GM12892 (cell line): ENCODE measurements at places on chromosomes 2 and 18.

- no peak for DNase-seq
These were observed 1.7 kb downstream of the ALLC start for GRCh38 chr2:3659447-3660432.

GRCh38 chr2:177052471-177052870, 160.1 kb upstream of the HNRNPA3 start:
- DNase-seq: no peak

DNA sequence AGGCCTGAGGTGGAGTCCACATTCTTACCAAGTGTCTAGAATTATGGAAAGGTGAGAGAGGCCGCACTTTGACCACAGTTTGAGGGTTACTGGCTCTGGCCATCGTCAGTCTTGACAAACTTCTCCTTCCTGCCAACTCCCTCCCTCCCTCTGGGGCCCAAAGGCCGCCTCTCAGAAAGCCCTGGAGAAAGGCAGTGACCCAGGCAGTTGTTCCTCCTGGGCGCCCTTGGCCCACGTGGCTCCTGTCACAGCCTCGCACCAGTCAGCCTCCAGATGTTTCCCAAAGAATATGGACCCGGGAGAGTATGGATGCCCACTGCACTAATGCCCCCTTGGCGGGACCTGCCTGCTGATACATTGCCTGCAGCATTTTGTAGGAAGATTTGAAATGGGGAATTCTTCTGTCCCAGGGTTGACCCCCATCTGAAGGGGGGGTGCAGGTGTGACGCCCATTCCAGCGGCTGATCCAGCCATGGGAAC, 61.7 kb downstream of the ASB1 start:
- DNase-seq: no peak

GRCh38 chr2:195489101-195489500, 167.9 kb upstream of the SLC39A10 start:
- no peak for DNase-seq

DNA sequence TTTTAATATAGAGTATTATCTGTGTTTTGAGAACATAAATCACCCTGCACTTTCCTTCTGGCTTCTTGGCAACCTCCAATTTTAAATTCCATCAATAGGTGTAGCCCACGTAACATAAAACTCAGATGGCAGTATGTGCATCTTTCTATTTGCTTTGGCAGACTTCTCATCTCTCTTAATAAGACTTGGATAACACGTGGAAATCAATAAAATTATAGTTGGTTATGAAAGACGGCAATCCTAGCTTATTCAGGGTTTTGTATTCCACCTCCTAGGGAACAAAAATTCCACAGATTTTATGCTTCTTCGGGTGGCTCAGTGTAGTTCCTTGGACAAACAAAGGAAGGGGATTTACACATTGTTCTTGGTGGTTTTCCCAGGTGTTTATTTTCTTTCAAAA, 299.3 kb downstream of the RND3 start:
- DNase-seq: no peak

DNA sequence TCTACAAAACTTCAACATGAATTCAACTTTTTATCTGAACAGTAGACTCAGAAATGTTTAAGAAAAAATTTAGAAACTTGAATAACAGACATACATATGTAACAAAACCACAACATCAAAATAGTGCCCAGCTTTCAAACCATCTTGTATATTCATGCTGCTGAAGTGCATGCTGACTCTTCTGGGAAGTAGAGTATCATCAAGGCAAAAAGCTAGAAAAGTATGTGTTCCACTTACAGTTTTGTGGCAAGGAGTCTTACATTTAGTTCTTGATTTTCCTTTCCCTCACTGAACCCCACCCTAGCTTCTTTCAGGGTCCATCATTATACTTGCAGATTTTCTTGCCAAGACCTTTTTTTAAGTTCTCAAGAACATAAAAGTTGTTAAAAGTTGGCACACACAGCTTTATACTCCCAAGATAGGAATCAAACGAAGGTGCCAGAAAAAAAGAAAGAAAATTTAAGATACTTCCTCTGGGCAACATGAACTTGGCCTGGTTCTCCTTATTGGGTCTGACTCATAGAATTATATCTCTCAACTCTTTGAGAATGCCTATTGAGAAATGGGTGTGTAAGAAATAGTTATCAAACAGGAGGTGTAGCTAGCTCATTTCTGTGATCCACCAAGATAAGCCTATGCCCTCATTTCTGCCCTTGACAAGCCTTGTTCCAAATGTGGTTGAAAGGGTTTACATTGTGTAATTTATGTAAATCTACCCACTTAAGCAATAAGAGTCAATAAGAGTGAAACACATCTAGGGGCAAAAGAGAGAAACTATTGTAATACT, 667.6 kb upstream of the ACVR2A start:
- DNase-seq: no peak

- DNase-seq: no peak
These were observed 45.2 kb upstream of the B3GNT2 start for GRCh38 chr2:62150597-62151305.

DNA sequence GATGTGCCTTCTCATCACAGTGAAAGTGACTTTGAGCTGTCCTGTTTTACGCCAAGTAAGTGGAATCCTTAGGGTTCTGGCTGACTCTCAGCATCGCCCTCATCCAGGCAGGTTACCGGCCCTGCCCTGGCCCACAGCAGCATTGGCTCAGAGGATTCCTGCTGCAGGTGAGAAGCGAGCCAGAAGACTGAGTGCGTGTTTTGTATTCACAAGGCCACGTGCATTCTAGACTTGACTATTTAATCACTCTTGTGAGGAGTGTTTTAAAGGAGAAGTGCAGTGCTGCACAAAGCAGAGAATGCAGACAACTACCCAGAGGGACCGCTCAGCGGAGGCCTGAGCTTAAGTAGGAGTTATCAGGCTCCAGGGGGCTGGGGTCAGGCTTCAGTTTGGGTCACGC, 48.3 kb downstream of the LAMA3 start:
- DNase-seq: no peak

- DNase-seq: no peak
These were observed 16.7 kb downstream of the SS18 start for GRCh38 chr18:26073758-26074157.

GRCh38 chr2:106708209-106708608, 177.8 kb downstream of the ST6GAL2 start:
- no peak for DNase-seq

DNA sequence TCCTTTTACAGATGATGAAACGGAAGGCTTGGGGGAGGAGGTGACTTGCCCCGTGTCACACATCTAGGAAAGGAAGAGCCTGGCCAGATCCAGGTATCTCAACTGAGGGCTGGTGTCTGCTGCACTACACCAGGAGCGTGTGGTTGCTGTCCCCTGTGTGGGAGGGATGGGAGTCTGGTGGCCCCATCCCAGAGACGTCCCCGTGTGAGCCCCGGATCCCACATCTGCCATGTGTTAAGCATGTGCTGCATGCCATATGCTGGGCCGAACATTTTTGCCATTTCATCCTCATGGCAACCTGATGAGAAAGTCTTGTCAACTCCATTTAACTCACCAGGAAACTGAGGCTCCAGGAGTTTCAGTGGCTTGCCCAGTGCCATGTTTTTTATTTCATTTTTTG, 4.2 kb downstream of the GAREM2 start:
- no peak for DNase-seq

DNA sequence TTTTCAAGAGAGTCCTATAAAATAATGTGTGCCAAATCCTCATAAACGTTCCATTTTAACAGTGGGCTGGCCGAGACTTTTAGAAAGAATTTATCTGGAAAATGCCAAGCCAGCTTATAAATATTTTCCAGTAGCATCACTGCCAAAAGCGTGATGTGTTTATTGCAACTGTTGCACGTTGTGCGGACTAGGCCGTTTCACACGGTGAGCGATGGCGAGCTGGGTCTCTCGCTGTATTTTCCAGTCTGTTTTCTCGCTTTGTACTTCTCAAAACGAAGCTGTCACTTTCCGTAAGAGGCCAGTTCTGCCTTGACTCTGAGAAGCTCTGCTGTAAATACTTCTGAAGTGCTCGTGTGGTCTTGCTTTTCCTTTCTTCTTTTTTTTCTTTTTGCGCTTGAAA, 65.0 kb upstream of the ZNF236 start:
- DNase-seq: no peak

GRCh38 chr2:54626884-54627283, 96.6 kb upstream of the EML6 start:
- DNase-seq: no peak

- DNase-seq: no peak
These were observed 146.8 kb downstream of the LNPK start for GRCh38 chr2:175855236-175855635.

DNA sequence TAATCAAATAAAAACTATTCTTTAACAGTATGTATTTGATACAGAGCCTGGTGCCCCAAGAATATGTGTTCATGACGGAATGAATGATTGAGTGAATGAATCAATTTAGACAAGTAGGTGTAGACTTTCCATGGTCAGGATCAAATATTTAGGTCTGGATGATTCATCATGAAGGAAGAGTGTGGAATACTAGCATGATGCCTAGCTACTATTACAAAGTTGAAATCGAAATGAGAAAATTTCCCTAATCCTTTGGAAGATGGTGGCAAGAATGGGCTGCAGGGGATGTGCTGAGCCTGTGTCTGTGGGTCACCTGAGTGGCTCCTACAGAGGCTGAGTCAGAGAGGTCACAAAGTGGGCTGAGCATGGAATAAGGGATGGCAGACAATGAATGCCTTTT, 3.1 kb upstream of the MALT1 start:
- DNase-seq: no peak

- no peak for DNase-seq
These were observed 231.7 kb downstream of the PARD3B start for GRCh38 chr2:204776781-204777559.

DNA sequence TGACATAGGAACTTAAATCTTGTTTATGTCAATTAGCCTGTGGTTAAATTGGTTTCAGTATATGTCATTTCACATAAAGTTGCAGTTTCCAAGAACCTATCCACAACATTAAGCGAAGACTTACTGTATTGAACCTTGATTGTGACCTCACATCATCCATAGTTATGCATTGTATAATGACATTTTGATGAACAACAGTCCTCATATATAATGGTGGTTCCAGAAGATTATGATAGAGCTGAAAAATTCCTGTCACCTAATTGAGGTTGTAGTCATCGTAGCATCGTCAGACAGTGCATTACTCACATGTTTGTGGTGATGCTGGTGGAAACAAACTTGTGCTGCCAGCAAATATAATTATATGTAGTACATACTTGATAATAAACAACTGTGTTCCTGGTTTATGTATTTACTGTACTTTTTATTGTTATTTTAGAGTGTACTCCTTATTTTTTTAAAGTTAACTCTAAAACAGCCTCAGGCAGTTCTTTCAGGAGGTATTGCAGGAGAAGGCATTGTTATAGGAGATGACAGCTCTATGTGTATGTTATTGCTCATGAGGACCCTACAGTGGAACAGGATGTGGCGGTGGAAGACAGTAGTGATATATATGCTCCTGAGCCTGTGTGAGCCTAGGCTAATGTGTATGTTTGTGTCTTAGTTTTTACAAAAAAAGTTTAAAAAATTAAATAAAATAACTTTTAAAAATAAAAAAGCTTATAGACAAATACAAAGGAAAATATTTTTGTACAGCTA, 56.6 kb downstream of the UBE2E3 start:
- DNase-seq: no peak

DNA sequence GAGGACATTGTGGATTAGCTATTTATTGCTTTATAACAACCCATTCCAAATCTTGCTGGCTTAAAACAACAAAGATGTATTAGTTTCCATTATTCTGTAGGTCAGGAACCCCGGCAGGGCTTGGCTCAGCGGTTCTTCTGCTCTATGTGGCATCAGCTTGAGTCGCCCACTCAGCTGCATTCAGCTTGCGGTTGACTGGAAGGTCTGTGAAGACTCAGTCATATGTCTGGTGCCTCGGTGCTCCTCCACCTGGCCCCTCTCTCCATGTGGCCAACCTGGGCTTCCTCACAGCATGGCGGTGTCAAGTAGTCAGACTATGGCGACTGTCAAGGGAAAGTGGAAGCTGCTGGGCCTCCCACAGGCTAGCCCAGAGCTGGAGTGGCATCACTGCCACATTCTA, 48.6 kb downstream of the EMILIN2 start:
- no peak for DNase-seq

GRCh38 chr2:241813644-241814392, 4.8 kb downstream of the NEU4 start:
- DNase-seq: peak; percentile 32

DNA sequence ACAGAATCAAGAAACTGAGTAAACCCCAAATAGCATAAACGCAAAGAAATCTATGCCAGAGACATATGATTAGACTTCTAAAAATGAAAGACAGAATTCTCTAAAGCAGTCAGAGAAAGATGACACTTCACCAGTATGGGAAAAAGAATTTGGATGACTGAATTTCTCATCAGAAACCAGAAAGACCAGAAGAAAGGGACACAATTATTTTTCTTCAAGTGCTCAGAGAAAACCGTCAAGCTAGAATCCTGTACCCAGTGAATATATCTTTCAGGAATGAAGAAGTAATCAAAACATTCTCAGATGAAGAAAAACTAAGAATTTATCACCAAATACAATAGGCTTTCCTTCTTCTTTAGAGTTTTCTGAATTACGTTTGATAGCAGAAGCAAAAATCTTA, 14.2 kb upstream of the ESPNL start:
- DNase-seq: no peak

- no peak for DNase-seq
These were observed 232.0 kb downstream of the SOCS6 start for GRCh38 chr18:70520867-70521266.

- no peak for DNase-seq
These were observed 56.5 kb upstream of the NCOA1 start for GRCh38 chr2:24434541-24434940.

GRCh38 chr2:221546505-221547225, 25.4 kb downstream of the EPHA4 start:
- no peak for DNase-seq

- DNase-seq: no peak
These were observed 301.3 kb upstream of the SALL3 start for GRCh38 chr18:78678318-78678695.

DNA sequence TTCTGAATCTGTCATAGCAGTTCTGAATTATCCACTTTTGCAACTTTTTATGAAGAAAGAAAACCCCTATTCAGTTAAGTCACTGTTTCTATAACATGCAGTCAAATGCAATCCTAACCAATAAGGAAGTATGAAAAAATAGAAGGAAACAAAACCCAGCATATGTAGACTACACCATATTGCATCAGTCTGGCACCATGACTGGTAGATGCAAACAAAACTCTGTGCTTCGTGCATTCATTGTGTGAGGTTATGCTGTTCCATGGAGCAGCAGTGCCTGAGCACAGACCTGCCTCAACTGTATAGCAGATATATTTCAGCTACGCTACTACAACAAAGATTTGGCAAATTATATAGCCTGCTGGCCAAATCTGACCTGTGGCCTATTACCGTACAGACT, 325.5 kb downstream of the LRP1B start:
- DNase-seq: no peak

GRCh38 chr2:41907771-41908207, 140.0 kb upstream of the PKDCC start:
- DNase-seq: no peak

DNA sequence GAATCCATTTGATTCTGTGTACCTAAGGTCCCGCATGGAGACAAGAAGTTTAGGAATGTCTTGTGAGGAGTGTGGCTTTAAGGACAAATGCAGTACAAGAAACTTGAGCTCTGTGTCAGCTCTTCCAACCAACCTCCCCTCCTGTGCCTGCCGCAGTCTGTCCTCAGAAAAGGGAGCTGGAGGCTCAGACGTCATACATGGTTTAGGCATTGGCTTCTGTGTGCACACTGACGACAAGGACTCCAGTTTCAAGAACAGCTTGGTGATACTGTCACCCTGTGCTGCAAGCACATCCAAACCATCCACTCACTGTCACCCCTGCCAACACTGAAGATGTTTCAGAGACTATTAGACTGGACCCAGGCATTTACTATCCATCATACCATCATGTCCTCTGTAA, 470.4 kb downstream of the IRS1 start:
- no peak for DNase-seq
